ENCODE measurements at places on chromosomes 5 and 9.

GRCh38 chr5:134312796-134313195, 54.2 kb downstream of the CDKL3 start:
- DNase-seq, result no peak

GRCh38 chr5:181127456-181127855, 3.5 kb downstream of the OR2V1 start:
- no peak for DNase-seq

DNA sequence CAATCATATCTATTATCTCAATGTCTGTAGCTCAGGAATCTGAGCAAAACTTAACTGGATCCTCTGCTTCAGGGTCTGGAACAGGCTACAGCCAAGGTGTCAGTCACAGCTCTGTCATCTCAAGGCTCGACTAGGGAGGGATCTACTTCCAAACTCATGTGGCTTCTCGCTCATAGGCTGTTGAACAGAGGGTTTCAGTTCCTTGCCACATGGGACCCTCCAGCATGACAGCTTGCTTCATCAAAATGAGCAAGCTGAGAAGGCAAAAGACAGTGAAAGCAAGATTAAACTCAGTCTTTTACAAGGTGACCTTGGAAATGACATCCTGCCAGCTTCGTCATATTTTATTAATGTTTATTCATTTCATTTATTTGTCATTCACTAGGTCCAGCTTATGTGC, 111.7 kb downstream of the GADD45G start:
- DNase-seq, result no peak

GRCh38 chr5:51377151-51378060, 5.8 kb upstream of the ISL1 start:
- no peak for DNase-seq

- no peak for DNase-seq
Measured at GRCh38 chr5:42583322-42583721, 160.1 kb downstream of the GHR start.

DNA sequence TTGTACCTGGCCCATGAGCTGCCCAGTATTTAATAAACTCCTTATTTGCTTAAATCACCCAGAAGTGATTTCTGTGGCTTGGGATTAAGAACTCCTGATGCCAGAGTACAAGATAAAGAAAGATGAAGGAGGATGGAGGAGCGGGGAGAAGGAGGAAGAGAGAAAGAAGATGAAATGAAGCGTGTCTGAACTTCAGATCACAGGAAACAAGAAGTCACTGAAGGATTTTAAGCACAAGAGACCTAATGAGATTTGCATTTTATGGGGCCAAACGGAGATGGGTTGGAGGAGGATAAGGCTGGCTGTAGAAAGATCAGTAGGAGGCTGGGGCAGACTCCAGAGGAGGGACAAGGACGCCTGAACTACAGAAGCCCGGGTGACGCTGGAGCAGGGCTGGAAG, 3.1 kb downstream of the EIF4E1B start:
- no peak for DNase-seq

All from cerebellar nuclear complex (tissue), 1 donor.